ENCODE measurements at places on chromosomes 12 and 14. TPM values are rescaled to one million over a fixed set of nuclear protein-coding genes. Genes with fewer than 3 reads are reported as not detected.

- no peak for DNase-seq
Measured at GRCh38 chr12:26086936-26087335, 37.9 kb downstream of the BHLHE41 start.

Gene RAD51AP1
- 29.7 TPM for total RNA-seq

- DNase-seq: no peak
Measured at GRCh38 chr14:92207012-92207927, 85.5 kb downstream of the CPSF2 start.

- no peak for DNase-seq
Measured at GRCh38 chr14:74848768-74849167, 27.2 kb downstream of the PROX2 start.

Gene R3HDM2
- total RNA-seq: 24.9 TPM
